Sciatic nerve (tissue), 2 donors: ENCODE measurements at places on chromosomes 1 and 21.

DNA sequence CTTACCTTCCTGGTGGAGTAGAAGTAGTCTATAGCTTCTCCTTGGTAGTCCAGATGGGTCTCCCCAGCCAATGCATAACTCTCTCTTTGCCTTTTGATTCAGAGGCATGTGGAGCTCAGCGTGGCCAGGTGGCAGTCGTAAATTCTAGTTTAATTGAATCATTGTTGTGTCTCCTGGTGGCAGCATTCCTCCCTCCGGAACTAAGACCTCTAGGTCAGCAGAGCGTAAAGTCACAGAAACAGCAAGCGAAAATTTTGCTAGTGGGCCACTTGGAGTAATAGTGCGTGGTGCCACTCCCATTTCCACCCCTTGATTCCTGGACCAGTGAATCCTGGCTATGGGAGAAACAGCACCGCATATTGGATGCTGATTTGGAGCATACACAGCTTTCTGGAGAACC lies 3.9 kb upstream of the TMPRSS2 start:
- no peak for DNase-seq

GRCh38 chr1:73042403-73042802 lies 760.1 kb upstream of the NEGR1 start:
- no peak for DNase-seq

DNA sequence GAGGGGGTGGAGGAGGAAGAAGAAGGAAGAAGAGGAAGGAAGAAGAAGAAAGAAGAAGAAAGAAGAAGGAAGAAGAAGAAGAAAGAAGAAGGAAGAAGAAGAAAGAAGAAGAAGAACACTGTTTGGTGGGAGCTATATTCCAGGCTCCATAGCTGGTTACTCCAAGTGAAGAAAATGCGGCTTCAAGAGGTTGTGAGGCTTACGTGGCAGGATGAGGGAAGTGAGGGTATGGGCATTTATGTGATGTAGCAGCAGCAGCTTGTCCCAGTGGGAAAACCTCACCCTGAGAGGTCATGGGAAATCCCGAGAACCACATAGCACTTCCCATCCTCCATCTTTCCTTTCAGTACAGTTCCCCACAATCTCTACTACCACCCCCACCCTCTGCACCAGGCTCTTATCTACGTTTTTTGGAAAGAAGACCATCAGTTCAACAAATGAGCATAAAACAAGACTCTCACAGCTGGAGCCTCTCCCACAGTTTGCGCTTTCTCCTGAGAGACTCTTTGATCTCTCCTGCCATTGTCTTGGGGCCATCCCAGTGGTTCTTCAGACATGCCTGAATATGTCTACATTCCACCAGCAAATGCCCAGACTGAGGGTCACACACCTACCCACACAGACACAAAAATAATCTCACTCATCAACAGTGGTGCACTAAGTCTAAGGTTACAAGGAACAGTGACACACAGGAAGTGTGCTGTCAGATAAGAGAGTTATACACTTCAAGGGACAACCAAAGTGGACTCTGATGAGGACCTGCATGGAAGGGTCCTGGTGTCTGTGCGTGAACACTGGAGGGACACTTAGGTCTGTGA lies 77.9 kb upstream of the KCNJ15 start:
- DNase-seq = no peak

DNA sequence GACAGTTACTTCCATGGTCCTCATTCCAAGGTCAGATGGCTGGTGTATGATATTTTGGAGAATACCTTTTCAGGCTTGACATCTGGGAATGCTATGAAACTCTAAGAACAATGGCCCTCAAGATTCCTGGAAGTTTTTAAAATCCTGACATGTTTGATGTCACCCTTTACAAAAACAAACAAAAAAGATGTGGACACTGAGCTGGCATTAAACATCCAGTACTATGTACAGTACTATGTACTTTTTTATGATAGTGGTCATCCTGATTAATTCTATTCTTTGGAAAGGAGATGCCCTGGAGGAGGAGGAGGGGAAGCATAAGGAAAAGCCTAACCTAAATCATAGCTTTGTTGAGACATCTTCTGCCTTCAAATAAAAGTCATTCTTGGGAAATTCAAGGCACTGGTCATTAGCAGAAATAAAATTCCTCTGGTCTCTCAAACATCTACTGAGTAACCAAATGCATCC lies 235.4 kb downstream of the HMCN1 start:
- DNase-seq = no peak

GRCh38 chr1:17067465-17068240 lies 13.8 kb upstream of the SDHB start:
- DNase-seq = no peak

DNA sequence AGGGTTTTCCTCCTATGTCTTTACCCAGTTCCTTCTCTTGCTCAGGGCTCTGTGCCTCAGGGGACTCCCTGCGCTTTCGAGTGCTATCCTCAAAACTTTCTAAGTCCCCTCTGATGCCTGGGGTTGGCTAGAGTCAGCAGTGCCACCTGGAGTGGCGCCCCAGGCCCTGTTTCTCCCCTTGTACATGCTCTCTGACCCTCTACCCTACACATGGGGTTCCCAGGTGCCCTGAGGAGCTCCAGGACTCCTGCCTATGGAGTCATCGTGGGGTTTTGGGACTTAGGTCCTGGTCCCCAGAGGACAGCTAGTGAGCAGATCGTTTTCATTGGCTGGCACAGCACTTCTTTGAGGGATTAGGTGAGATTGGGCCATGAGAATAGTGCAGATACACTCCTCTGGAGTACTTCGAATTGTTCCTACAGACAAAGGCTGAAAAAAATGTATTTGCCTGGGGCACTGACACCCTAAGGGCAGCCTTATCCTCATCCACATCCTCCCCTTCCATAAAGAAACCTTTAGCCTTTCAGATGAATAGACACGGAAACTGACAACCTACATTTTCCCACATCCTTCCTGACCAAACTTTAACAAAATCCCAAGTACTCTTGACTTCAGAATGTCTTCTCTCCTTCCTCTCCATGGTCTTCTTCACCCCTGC lies 41.5 kb downstream of the LGR6 start:
- no peak for DNase-seq

- peak; percentile 12 for DNase-seq
Measured at GRCh38 chr1:53398576-53399365, 60.4 kb upstream of the DMRTB1 start.

DNA sequence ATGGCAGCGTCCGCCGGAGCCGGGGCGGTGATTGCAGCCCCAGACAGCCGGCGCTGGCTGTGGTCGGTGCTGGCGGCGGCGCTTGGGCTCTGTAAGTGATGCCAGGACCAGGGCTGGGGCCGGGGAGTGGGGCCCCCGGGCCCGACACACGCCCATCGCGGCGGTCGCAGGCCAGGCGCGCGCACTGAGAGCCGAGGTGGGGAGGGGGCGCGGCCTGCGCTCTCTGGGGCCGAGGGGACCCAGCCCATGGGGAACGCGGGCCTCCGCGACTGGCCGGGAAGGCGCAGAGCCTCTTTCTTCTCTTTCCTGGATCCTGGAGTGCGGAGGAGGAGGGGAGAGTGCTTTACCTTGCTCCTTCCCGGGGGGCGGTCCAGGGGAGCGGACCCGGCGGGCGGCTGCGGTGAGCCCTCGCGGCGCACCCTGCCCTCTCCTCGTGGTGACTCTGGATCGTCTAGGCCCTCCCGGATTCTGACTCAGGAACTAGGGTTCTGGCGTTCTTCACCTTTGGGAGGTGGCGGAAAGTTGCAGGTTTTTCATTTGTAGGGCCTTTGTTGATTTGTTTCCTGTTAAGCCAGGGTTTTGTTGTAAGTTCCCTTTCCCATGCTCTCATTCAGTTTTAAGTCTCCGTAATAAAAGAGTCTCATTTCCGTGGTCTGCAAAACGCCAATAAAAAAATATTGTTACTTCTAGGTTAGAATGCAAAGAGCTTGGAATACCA lies 529 bp downstream of the MPZL1 start:
- no peak for DNase-seq

DNA sequence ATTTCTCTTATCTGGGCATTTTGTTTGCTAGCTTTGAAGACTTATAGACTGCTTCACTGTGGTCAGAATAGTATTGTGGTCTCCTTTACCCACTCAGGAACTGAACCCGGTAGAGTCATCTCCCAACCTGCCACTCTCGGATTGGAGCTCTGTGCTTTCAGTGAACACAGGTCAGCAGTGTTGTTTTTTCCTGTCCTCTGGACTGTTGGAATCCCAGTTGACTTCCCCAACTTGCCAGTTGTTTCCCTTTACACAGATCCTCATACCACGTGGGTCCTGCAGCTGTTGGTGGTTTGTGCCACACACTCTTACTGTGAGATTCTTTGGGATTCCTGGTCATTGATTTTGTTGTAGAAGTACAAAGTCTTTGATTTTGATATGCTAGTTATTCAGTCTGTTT lies 214.1 kb downstream of the DYRK1A start:
- DNase-seq = no peak

GRCh38 chr1:14519976-14520375 lies 78.5 kb upstream of the KAZN start:
- DNase-seq = no peak

DNA sequence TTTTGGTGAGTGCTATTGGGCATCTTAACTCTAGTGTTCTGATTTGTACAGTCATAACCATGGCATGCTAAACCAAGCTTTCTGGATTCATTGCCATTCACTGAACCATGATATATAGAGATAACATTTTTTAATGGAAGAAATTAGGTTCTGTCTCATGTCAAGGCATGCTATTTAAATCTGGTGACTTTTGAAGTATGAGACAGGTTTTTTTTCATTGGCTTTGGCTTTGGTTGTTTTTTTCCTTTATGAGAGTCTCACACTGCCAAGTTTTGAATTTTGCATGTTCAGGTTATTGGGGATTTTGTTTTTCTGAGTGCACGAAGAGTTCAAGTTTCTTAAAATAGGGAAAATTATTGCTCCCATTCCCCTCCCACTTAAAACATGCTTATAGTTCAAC lies 141.3 kb upstream of the ADAMTS5 start:
- no peak for DNase-seq

DNA sequence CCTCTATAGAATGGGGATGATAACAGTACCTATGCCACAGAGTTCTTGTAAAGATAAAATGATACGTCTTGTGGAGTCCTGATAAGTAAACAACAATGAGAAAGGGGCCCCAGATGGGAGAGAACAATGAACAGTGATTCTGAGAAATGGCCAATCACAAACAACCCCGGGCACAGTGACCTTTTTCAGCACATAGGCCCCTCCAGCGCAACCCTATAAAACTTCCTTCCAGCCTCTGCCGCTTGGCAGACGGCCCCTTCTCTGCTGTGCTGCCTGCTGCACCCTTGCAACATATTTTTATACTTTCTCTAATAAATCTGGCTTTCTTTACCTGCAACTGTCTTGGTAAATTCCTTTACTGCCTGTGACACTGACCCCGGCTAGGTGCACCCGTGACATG lies 8.9 kb downstream of the RCAN1 start:
- DNase-seq = no peak

GRCh38 chr1:209057901-209058300 lies 525.6 kb upstream of the CAMK1G start:
- no peak for DNase-seq

DNA sequence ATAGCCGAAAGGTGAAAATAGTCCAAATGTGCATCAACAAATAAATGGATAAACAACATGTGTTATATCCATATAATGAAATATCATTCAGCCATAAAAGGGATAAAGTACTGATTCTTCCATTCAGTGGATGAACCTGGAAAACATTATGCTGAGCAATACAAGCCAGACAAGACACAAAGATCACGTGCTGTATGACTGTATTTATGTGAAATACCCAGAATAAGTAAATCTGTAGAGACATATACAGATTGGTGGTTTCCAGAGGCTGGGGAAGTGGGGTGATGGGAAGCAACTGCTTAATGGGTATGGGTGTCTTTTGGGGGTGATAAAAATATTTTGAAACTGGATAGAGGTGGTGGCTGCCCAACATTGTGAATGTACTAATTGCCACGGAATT lies 13.3 kb upstream of the GSTM4 start:
- no peak for DNase-seq

DNA sequence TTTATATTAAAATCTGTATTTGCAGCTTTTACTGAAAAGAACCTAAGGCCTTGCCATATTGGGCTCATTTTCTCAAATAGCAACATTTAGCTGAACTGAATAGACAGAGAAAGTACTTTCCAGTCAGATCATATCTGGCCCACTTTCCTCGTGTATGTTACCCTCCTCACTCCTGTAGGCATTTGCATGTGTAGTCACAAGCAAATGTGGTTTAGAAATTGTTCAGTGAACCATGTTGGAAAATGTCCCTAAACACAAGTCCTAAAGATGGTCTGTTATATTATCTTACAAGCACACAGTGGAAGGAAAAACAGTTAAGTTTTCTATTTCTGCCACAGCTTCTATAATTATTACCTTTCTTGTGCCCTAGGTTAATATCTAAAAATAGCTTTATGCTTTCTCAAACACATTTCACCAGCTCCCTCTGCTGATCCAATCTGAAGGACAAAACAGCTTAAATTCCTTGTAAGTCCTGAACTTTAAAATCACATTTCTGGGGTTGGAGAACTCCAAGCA lies 606 bp upstream of the FMO4 start:
- no peak for DNase-seq

DNA sequence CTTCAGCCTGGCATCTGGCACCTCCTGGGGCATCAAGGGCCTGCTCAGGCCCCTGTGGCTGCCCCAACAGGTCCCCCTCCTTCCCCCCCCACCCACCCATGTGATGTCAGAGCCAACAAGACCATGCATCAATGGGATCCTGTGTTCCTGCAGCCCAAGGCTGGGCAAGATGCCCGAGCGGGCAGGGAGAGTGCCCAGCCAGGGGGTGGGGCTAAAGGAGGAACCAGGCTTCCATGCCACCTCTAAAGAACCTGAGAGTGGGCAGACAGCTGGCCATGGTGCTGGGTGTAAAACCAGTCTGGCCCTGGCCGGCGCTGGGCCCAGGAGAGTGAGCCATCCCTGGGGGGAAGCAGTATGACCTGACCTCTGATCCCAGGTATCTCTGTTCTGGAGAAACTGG lies 7.6 kb downstream of the COL16A1 start:
- peak; percentile 80 for DNase-seq

GRCh38 chr21:38268864-38269575 lies 12.2 kb downstream of the KCNJ15 start:
- no peak for DNase-seq

- DNase-seq = no peak
Measured at GRCh38 chr1:150256554-150257341, 826 bp upstream of the CA14 start.

DNA sequence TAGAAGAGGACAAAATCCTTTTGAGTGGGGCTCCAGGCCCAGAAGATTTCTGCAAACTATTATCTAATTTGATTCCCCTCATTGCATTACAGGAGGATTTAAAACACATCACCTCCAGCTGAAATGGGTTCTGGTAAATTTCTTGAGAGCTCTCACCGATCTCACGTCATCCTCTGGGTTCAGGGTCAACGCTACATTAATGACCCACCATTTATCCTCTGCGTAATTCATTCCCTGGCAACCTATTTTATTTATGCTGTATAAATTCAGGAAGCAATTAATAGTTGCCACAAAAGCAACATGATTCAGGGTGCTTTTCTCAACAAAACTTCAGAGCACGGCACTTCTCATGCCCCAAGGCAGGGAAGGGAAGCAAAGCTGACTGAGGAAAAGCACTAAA lies 38.9 kb downstream of the LMX1A start:
- DNase-seq = no peak

GRCh38 chr21:29295066-29295650 lies 3.6 kb upstream of the BACH1 start:
- no peak for DNase-seq
